Endothelial cell of umbilical vein (primary cell): ENCODE measurements at places on chromosomes 1 and 21.

DNA sequence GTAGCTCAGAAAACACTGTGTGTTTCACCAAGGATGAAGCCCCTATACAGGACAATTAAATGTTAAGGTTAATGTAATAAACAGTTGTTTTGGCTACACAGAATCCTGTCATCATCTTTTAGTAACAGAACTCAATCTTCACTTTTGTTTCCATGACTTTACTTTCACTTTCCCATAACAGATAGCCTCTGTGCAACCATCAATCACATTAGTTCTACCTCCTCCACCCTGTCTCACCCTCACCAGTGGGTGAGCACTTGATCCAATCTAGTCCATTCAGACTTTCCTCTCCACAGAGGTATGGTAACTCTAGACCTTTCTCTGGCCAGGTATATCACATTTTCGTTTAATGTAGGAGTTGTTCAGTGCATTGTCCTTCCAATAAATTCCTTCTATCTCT, 1018.5 kb downstream of the ADGRL2 start:
- peak; percentile 8 for DNase-seq

DNA sequence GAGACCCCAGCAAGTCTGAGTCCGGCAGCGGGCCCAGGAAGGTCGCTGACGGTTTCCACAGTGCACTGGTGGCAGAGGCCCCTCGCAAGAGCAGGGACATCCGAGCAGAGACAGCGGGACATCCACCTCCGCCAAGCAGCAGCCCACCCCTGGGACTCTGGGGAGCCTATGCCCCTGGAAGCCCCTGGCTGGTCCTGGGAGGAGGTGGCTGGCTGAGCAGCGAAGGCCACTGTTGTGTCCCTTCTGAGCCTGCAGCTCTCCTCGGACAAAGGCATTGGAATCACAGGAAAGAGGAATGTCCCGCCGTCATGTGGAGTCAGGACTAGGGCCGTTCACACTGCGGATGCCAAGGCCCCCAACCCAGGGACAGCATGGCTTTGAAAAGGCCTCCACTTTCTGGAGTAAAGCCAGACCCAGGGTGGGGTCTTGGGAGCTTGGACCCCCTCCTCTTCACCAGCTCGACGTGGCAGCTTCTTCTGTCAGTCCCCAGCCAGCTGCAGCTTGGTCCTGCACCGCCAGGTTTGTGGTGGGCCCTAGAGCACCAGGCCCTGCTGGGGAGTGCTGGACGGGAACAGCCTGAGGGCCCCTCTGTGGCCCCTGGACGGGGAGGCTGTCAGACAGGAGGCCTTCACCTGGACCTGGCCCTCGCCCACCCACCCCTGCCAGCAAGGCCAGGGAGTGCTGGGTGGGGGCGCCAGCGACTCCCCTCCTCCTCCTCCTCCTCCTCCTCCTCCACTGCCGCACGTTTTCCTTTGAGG, 1.4 kb downstream of the MEGF6 start:
- no peak for DNase-seq

- DNase-seq: no peak
These were observed at the start of gene MYBPHL for GRCh38 chr1:109306832-109307273. TSS of gene MYBPHL (minus strand) at chr1:109307011. CDS start at chr1:109306991, 20 bp downstream.

DNA sequence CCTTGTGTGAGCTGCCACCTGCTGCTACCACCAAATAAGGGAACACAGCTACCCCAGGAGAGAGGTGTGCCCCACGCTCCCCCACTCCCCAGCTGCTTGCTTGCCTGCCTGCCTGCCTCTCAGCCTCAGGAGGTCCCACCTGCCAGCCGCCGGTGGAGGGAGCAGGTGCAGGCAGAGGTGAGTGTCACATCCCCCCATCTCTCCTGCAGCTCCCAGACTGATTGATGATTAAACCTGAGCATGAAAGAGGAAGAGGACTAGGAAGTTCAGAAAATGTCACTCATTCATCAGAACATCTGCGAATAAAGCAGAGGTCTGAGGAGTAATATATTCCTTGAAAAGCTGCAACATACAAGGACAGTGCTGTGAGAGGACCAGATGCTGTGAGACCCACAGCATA, 58.6 kb upstream of the HIVEP3 start:
- no peak for DNase-seq

DNA sequence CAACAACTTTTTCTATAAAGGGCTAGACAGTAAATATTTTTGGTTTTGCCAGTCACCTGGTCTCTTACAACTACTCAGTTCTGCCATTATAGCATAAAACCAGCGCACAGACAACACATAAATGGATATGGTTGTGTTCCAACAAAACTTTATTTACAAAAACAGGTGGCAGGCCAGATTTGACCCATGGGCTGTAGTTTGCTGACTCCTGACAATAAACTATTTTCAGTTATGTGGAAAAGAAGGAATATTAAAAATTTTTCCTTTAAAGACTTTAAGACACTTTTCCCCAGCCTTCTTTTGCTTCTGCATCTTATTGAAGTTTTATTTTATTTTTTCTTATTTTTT, 16.0 kb downstream of the EIF2D start:
- no peak for DNase-seq

GRCh38 chr21:16389643-16390042, 659.9 kb downstream of the USP25 start:
- DNase-seq: no peak

DNA sequence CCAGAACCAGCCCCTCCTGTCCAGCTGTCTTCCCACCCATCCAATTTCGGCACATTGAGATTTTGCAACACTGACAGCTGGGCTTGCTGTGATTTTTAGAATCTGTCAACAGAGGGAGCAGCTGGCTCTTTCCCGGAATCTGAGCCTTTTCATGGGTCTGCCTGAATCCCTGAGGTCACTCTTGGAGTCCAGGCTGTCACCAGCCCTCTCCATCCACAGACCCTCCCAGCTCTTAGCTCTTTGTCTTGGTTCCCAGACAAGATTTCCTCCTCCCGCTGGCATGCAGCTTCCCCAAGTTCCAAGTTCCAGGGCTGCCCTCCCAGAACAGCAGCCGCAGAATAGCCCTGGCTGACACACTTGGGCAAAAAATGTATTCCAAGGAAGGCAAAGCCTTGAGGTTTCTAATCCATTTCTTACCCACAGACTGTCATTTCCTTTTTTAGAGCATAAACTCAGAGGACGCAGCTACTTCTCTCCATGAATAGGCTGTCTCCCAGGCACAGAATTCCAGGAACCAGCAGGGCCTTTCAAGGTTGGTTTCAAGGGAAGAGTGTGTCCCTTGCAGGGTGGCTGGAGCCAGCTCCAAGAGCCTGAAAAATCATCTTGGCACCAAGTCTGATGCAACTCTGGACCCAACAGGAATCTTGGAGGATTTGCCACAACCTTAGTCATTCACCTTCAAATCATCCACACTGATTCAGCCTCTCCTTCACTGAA, 7.1 kb upstream of the TMEM61 start:
- no peak for DNase-seq

DNA sequence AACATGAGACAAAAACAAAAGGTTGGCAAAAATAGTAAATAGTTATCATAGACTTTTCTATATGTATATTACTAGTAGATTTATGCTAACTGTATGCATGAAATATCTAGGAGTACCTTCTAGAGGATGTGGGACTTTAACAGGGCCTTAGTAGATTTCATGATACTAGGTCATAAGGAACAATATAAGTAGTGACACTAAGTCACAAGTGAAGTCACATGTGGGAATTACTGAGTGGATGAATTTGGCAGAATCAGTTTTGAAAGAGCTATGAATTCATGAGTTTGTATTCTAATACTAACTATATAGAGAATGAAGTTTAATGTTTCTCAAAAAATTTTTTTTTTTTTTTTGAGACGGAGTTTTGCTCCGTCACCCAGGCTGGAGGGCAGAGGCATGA, 53.1 kb upstream of the GPR25 start:
- no peak for DNase-seq

DNA sequence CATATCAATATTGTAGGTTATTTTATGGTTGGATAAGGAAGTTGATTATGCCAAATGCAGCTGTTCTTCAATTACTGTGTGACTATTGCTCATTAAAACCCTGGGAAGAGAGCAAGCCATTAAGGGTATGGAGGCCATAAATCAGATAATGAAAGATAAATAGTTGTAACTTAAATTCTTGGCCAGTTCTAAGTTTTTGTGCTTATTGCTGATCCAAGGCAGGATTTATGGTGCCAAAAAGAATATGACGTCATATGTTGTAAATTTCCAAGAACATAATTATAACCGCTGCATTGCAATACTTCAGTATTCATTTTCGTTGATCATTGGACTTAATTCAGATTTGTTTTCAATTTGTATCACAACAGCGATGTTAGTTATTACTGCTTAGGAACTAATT, 211.6 kb downstream of the LRRC40 start:
- DNase-seq: peak; percentile 23

DNA sequence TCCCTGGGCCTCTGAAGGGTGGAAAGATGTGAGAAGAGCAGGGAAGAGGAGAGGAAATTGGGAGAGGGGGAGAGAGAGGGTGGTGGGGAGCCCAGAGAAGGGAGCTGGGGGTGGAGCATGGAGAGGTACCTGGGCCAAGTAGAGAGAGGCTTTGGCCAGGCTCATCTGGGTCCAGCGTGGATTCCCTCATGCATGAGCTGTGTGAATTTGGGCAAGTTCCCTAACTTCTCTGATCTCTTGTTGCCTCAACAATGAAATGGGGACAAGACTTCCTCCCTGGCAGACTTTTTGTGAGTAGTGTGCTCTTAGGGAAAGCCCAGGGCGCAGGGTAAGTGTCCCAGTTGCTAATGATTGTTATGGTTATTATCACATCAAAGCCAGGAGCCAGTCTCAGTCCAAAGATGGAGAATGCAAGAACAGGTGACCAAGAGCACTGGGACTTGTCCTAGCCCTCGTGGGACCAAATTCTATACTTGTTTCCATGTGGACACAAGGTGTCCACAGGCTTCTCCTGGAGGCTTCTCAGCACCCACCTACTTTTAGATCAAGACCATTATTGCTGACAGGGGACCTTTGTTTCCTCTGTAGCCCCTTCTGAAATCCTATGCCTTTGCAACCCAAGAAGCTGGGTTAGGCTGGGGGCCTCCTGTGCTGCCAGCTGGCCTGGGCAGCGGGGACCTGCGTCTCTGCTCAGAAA, 13.9 kb downstream of the IL6R start:
- no peak for DNase-seq

DNA sequence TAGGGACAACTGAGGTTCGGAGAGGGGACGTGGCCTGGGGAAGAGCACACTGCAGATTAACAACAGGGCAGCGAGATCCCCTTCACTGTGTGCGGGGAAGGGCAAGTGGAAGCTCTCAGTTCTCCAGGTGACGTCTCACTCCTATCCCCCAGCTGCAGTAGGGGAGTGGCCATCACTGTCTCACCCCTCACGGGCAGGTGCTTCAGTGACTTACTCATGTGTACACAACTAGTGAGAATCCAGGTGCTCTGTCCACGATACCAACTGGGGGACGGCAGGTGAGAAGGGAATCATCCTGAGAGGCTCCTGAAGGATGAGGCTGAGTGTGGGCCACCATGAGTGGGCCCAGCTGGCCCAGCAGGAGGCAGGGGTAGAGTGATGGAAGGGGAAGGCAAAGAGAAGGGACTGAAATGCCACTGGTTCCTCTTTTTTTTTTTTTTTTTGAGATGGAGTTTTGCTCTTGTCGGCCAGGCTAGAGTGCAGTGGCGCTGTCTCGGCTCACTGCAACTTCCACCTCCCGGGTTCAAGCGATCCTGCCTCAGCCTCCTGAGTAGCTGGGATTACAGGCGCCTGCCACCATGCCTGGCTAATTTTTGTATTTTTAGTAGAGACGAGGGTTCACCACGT, 25.9 kb downstream of the RHBG start:
- DNase-seq: no peak

DNA sequence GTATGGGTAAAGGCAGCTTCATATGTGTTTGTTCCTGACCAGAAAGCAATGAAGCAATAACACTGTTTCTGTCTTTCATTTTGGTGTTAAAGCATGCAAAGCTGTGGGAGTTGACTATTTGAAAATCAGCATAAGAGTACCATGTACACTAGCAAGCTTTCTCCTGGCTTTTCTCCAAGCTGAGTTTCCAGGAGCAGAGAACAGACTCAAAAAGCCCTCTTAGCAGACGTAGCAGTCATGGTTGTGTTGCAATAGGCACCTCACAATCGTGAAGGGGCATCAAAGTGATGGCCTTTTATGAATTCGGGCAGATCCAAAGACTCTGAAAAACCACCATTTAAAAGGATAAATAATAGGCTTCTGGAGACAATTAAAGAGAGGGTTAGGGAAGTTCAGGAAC, 159.7 kb downstream of the PTGER3 start:
- no peak for DNase-seq

GRCh38 chr1:66022904-66023620, 230.4 kb downstream of the PDE4B start:
- DNase-seq: peak; percentile 4

- DNase-seq: peak; percentile 57
These were observed 57.4 kb upstream of the MTF2 start for GRCh38 chr1:93021539-93022134.

DNA sequence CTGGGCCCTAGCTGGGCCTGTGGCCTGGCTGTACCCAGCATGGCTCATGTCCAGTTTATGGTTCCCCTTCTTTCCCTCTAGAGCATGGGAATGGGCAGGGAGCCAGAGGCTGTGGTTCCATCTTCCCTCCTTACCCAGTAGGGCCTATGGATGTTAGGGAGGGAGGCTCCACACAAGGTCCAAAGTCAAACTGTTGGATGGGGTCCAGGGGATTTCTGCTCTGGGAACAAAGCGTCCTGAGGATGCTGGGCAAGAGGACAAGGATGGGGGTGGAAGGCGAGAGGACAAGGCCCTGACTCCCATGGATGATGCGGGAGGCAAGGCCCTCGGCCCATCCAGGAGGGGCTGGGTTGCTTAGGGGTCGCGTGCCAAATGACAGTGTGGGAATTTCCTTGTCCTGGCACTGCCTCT, 17.3 kb downstream of the CSF1 start:
- peak; percentile 62 for DNase-seq

DNA sequence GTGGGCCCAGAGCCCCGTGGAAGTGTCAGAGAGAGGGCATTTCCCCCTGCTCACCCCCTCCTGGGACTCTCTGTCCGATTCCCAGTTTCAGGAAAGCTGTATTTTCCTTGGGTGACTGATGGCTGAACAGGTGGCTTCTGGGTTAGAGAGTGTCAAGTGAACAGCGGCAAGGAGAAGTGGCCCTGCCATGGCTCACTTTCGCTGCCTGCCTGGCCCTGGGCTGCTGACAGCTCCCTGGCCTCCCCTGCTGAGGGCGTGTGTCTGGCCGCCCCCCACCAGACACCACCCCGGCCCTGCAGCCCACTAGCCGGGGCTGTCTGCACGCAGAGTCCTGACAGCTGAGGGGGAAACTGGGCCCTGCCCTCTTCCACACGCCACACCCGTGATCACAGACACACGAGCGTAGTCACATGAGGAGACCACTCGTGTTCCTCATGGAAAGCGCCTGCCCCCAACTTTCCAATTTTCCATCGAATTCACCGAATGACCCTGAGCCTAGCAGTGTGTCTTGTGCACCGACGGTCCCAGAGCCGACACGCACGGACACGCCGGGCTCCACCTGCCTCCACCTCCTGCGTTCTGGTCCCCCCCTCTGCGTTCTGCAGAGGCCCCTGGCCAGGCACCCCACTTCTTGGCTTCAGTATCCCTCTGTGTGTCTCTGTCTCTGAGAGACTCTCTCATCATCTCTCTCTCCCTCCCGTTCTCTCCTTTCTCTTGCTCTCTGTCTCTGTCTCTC, 60.6 kb upstream of the CASZ1 start:
- DNase-seq: no peak

- peak; percentile 19 for DNase-seq
These were observed 206.7 kb downstream of the SETD4 start for GRCh38 chr21:35853321-35854239.
